Muscle of back (tissue), 13 donors: ENCODE measurements at places on chromosomes 11 and 22. TPM values are rescaled to one million over a fixed set of nuclear protein-coding genes. Genes with fewer than 3 reads are reported as not detected.

HMGXB4 gene
- 17.8 TPM for polyA plus RNA-seq

NRIP3 gene
- polyA plus RNA-seq = 1.6 TPM

ZFTA gene
- 21.8 TPM for polyA plus RNA-seq

SYVN1 gene
- 39.1 TPM for polyA plus RNA-seq

SUSD2 gene
- 2.0 TPM for polyA plus RNA-seq

DNA sequence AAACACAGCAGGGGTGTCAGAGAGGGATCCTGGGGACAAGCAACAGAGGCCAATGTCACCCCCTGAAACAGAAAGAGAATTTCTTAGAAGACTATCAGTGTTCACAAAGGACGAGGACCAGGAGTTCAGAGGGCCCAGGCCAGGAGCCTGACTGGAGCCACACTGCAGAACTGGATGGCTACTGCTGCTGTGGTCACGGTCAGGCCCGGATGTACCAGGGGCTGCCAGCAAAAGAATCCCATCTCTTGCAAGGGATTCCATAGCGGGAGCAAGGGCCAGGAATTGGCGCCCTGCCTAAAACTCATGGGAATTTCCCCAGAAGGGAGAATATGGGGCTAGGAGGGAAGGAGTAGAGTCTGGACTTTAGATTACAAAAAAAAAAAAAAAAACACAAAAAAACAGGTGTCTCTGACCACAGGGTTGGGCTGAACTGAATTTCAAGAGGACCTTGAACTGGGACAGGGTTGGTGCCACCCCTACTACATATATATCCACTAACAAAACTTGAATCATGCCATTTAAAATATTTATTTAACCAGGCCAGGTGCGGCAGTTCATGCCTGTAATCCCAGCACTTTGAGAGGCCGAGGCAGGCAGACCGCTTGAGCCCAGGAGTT, 15.7 kb upstream of the KCTD14 start:
- no peak for DNase-seq

- DNase-seq = no peak
These were observed 56.0 kb upstream of the LINC01488 start for GRCh38 chr11:69425444-69425843.

GRCh38 chr11:126095745-126096144, 33.1 kb upstream of the CDON start:
- DNase-seq = no peak

- no peak for DNase-seq
These were observed 54.9 kb downstream of the ENDOD1 start for GRCh38 chr11:95144313-95145235.

- DNase-seq = no peak
These were observed 21.6 kb downstream of the MAPK1 start for GRCh38 chr22:21845558-21846453.

- no peak for DNase-seq
These were observed 317.4 kb downstream of the C11orf87 start for GRCh38 chr11:109739379-109739778.

- DNase-seq = no peak
These were observed 81.2 kb downstream of the DSCAML1 start for GRCh38 chr11:117715801-117716200.

DNA sequence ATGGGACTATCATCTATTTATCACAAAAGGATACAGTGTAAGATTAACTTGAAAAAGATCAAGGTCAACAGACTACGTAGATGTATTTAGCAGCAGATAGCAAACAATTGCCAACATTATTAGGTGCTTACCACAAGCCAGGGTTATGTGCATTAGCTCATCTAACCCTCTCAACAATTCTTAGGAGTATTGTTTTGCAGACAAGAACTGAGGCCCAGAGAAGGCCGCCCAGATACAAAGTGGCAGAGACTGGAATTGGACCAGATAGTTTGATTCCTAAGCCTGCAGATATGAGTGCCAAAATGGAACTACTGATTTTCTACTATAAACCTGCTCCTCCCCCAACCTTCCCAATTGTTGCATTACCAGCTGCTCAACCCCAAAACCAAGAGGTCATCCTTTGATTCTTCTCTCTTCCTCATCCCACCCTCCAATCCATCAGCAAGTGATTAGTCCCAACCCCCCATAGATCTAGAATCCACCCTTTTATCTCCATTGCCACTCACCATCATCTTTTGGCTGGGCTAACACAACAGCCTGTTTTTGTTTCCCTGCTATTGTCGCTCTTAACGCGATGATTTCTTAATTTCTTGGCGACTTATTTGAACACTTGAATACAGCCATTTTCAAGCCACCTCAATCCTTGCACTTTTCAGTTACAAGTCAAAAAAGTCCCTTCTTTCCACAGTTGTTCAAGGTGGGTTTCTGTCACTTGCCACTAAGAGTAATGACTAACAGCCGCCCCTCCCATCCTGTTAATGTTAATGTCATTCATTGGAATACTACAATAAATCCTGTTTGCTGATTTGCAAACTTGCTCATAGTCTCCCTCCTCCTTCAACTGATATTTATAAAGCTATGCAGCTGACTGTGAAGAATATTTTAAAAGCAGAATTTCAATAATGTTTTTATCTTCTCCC, 2.7 kb downstream of the TMEM123 start:
- no peak for DNase-seq

GRCh38 chr22:31943978-31944699, at the start of gene YWHAH:
TSS of gene YWHAH (plus strand) at chr22:31944535. CDS start at chr22:31944734, 199 bp downstream.
- peak; percentile 98 for DNase-seq

- DNase-seq = peak; percentile 82
These were observed 30.8 kb downstream of the BLID start for GRCh38 chr11:122085264-122085663.

GRCh38 chr11:16780698-16781550, 42.5 kb downstream of the C11orf58 start:
- no peak for DNase-seq

- DNase-seq = no peak
These were observed 95.7 kb downstream of the NAV2 start for GRCh38 chr11:19808076-19808911.

DNA sequence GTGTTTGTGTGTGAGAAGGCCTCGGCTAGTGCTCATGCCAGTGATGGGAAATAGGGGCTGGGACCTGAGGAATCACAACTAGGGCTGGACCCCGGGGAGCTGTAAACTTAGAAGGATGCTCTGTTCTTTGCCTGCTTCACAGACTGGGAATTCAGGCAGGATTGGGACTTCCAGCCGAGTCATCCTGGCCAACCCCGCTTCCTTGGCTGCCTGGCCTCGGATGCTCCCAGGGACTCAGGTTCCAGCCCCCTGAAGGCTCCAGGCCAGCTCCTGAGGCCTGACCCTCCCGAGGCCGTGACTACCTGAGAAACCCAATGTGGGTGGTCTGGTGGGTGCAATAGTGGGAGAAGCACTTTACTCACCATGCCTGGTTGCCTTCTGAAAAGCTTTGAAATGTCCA, 44.7 kb downstream of the IRAG1 start:
- DNase-seq = no peak

DNA sequence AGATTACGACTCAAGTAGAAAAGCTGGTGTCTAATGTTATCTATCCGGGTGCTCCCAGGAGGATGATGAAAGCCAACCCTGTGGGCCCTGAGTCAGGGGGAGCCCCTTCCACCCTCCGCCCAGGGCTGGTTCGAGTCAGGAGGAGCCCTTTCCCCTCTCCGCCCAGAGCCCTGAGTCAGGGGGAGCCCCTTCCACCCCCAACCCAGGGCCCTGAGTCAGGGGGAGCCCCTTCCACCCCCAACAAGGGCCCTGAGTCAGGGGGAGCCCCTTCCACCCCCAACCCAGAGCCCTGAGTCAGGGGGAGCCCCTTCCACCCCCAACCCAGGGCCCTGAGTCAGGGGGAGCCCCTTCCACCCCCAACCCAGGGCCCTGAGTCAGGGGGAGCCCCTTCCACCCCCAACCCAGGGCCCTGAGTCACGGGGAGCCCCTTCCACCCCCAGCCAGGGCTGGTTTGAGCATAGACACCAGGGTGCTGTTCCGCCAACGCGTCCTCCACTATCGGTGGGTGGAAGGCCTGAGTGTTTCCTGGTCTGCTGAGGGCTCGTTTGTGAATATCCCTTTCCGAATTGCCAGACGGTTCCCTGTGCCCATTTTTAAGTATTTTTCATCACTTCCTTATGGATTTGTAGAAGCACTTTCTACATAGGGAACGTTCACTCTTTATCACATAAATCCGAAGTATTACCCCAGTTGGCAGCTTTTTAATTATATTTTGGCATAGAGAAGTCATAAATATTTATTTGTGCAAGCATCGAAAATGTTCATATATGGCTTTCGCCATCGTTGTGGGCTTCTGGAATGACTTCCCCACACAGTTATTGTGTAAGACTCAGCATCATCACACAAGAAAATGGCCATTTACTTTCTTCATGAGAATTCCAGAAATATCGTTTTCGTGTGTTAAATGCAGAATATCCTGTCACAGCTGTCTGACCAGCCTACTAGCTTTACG, 380.6 kb downstream of the BRD1 start:
- DNase-seq = no peak

GRCh38 chr11:120068114-120068573, 69.8 kb downstream of the TRIM29 start:
- peak; percentile 37 for DNase-seq

DNA sequence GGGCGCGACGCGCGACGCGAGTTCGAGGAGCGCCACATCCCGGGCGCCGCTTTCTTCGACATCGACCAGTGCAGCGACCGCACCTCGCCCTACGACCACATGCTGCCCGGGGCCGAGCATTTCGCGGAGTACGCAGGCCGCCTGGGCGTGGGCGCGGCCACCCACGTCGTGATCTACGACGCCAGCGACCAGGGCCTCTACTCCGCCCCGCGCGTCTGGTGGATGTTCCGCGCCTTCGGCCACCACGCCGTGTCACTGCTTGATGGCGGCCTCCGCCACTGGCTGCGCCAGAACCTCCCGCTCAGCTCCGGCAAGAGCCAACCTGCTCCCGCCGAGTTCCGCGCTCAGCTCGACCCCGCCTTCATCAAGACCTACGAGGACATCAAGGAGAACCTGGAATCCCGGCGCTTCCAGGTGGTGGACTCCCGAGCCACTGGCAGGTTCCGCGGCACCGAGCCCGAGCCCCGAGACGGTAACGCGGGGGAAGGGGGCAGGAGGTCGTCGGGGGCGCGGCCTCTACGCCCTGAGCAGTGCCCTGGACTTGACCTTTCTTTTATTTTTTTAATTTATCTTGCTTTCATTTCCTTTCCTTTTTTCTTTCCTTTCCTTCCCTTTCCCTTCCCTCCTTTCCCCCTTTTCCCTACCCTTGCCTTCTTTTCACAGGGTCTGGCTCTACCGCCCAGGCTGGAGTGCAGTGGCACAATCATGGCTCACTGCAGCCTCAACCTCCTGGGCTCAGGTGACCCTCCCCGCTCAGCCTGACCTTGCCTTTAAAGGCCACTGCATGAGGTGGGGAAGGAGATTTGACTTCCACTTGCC, 5.0 kb downstream of the MPST start:
- DNase-seq = no peak

- DNase-seq = peak; percentile 55
These were observed 101.4 kb downstream of the ZBTB16 start for GRCh38 chr11:114160894-114161293.

GRCh38 chr11:47881145-47881544, 33.0 kb upstream of the NUP160 start:
- DNase-seq = no peak

GRCh38 chr22:41302021-41302767, 869 bp downstream of the ZC3H7B start:
- DNase-seq = peak; percentile 42

DNA sequence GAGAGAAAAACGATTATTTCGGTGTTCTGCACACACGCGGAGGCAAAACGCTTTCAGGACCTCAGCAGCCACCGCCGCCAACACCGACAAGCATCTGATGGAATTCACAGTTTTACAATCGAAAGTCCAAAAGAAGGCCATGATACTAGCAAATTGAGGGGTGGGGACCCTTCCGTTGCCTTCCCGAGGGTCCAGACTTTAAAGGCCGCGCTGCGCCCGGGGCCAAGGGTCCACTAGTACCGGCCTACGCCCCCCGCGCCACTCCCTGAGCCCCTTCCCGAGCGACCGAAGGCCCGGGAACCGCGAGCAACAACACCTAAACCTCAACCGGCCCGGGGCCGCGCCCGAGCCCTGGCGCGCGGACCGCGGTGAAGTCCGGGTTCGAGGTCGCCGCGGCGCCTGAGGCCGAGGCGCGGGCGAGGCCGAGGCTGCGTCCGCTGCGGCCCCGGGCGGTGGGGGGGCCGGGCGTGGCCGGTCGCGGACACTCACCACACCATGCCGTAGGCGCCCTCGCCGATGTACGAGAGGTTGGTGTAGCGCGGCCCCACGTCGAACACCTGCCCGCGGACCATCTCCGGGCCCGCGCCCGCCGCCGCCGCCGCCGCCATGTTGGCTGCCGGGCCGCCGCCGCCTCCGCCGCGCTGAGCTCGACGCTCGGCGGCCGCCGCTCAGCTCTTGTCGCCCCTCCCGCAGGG, 465 bp downstream of the MAPK1 start:
- peak; percentile 27 for DNase-seq

DNA sequence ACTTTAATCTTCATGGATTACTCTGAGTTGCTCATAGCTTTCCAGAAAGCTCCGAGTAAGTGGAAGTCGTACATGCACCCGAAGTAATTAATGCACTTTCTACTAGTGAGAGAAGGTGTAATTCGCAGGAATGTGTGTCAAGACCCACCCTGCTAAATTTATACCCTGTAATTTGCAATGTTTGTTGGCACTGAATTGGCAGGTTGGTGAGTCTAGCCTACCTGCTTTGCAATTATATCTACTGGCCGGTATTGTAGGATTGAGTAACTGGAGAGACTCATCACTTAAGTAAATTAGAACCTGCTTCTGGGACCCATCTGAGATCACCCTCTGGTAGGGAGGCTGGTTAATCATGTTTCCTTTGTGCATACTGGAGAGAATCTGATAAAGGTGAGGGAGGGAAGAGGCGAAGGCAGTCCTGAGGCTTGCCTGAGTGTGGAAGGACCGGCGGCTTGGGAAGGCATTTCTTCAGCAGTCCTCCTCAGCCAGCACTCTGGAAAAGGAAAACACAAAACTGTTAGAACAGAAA, 63.3 kb downstream of the LDLRAD3 start:
- no peak for DNase-seq

DNA sequence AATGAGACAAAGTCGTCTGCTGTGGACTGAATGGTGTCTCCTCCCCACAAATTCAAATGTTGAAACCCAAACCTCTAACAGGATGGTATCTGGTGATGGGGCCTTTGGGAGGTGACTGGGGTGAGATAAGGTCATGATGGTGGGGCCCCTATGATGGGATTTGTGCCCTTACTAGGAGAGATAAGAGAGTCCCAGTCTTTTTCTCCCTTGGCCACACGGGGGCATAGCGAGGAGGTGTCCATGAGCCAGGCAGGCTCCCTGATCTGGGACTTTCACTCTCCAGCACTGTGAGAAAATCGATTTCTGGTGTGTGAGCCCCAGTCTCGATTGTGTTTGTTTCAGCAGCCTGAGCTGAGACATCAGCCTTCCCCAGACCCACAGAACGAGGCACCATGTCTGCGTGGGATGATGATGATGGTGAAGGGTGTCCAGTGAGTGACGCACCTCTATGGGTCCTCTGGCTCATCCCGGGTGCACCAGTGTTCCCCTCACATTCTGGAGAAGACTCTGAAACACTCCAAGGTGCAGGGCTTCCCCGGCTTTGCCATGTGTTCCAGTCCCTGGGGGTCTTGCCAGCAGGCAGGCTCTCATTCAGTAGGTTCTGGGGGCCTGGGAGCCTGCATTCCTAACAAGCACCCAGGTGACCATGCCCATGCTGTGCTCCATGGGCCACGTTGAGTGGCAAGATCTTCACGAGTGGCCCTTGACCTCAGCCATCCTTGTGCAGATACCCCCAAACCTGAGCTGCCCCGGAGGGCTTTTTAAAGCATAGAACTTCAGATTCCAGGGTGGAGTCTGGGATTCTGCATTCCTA, 363.0 kb downstream of the CTTN start:
- no peak for DNase-seq
